HAP-1 (cell line): ENCODE measurements at places on chromosomes 7 and 10.

DNA sequence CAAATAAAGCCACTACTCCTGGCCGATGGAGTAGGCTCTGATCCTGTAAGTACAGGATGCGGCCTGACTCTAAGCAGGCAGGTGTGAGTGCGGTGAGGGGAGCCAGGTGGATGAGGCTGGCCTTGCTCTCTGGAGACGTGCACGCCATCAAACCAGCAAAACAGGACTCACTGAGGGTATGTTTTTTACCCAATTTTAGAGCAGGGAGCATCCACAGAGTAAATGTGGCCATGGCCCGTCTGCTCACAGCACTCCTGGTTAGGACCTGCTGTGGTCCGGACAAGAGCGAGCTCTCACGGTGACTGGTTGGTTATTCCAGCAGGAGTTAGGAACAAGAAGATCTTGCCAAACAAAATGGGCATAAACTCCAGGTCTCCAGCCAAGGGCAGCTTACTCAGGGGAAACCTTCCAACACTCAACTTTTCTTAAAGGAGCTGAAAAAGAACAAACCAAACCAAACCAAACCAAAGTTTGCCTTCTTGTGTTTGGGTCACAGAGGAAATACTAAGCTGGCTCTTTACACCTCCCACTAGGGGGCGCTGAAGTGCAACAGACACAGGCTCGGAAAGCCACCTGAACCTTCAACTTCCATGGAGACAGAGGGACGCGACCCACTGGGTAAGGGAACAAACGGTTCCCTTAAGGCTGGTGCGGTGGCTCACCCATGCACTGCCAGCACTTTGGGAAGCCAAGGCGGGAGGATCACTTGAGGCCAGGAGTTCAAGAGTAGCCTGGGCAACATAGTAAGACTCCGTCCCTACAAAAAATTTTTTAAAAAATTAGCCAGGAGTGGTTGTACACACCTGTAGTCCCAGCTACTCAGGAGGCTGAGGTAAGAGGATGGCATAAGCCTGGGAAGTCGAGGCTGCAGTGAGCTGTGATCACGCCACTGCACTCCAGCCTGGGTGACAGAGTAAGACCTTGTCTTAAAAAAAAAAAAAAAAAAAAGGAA lies 122.4 kb downstream of the CLEC2L start:
- DNase-seq = peak; percentile 74

GRCh38 chr7:97025983-97026714 lies 1.5 kb upstream of the DLX5 start:
- no peak for DNase-seq

GRCh38 chr7:748446-748845 lies 21.4 kb upstream of the PRKAR1B start:
- no peak for DNase-seq

DNA sequence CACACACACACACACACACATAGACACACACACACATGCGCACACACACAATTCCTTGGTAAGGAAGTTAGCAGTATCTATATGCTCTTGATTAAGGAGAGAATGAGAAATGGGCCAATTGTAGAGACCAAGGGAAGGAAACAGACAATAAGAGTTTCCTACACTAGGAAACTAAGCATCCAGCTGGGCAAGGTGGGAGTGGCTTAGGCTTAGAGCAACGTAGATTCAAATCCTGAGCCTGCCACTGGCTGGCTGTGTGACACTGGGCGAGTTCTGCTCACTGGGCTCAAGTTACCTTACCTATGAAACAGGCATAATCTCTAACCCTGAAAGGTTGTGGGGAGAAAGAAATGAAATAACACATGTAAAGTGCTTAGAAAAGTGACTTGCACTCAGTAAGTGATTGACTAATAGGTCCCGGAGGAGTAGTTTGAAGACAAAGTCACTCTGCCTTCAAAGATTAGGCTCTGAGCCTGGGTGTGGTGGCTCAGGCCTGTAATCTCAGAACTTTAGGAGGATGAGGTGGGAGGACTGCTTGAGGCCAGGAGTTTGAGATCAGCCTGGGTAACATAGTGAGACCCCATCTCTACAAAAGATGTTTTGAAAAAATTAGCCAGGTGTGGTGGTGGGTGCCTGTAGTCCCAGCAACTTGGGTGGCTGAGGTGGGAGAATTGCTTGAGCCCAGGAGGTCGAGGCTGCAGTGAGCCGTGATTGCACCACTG lies 701.4 kb downstream of the PARD3 start:
- no peak for DNase-seq

- DNase-seq = no peak
Measured at GRCh38 chr7:155531681-155532080, 14.7 kb downstream of the CNPY1 start.

DNA sequence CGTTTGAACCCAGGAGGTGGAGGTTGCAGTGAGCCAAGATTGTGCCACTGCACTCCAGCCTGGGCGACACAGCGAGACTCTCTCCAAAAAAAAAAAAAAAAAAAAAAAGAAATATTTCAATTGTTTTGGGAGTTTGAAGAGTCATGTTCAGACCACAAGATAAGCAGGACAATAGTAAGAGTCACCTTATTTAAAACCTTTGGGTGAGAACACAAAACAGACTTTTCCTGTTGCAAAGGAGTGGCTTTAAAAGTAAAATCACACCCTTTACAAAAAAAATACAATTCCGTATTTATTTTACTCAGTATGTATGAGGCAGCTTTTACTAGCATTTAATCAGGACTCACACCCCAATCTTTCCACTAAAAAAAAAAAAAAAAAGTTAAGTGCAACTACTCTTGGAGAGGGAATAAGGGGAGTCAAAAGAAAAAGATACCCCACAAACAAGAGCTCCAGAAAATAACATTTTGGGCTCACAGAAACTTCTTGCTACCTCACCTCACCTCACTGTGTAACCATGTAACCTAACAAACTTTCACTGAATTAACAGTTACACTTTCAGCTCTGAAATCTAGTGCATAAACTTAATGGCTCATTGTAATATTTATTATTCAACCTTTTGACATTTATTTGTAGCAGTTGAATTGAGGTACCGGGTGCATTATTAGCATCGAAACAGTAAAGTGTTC lies 11.2 kb downstream of the SKIDA1 start:
- DNase-seq = no peak

- no peak for DNase-seq
Measured at GRCh38 chr10:22618078-22618785, 96.1 kb downstream of the PIP4K2A start.

GRCh38 chr10:117551330-117552155 lies 9.0 kb downstream of the EMX2 start:
- DNase-seq = peak; percentile 19
